ENCODE measurements at places on chromosomes 5 and 9. TPM values are rescaled to one million over a fixed set of nuclear protein-coding genes. Genes with fewer than 3 reads are reported as not detected.
A peak's percentile ranks its signal among the peaks of the same experiment; 100 is the strongest.

The ORM1 gene
- total RNA-seq = not detected

DNA sequence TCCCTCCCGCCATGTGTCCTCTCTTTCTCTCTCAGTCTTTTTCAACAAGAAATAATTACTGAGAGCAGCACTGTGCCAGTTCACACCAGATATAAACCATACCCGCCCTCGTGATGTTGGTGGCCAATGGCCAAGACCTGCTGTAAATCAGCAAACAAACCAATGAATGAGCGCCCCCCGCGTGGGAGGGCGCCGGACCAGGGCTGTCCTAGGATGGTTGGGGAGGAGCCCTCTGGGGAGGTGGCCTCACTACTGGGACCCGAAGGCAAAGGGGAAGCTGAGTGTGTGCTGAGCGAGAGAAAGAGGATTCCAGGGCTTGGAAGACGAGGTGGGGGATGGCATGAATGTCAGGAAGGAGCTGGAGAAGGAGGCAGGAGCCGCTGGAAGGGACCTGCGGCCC, 51.2 kb upstream of the BARHL1 start:
- no peak for DNase-seq

The NUDCD2 gene
- 7.8 TPM for total RNA-seq

The LCN10 gene
- not detected for total RNA-seq

- no peak for DNase-seq
Observed at GRCh38 chr5:179415291-179416060, 70.2 kb upstream of the ADAMTS2 start.

DNA sequence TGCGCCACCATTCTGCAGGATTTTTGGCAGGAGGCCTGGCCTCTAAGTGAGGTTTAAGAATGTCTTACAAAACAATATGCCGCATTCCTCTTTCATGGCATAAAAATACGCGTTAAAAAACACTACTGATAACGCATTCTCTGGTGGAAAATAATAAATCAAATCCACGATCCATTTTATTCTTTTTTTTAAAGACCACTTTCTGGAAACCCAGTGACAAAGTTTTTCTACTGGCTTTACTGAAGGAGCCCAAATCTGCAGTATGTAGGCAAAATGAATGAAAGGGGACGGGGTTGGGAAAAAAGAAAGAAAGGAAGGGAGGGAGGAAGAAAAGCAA, 2.0 kb downstream of the SV2C start:
- no peak for DNase-seq

The BHMT2 gene
- total RNA-seq = 34.5 TPM

The SETD9 gene
- 9.3 TPM for total RNA-seq

GRCh38 chr9:90088856-90089255, 484.0 kb downstream of the GADD45G start:
- no peak for DNase-seq

The CARD19 gene
- total RNA-seq = 35.8 TPM

- DNase-seq = no peak
Observed at GRCh38 chr5:25544652-25545249, 900.0 kb upstream of the CDH10 start.

The C9orf50 gene
- not detected for total RNA-seq

DNA sequence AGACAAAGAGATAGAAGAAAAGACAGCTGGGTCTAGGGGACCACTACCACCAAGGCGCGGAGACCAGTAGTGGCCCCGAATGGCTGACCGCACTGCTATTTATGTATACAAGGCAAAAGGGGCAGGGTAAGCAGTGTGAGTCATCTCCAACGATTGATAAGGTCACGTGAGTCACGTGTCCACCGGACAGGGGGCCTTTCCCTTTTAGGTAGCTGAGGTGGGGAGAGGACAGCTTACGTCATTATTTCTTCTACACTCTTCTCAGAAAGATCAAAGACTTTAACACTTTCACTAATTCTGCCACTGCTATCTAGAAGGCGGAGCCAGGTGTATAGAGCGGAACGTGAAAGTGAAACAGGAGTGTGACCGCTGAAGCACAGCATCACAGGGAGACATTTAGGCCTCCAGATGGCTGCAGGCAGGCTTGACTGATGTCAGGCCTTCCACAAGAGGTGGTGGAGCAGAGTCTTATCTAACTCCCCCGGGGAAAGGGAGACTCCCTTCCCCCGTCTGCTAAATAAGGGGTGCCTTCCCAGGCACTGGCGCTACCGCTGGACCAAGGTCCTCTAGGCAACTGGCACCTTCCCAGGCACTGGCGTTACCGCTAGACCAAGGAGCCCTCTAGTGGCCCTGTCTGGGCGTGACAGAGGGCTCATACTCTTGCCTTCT, 6.1 kb upstream of the PRR16 start:
- peak; percentile 74 for DNase-seq

DNA sequence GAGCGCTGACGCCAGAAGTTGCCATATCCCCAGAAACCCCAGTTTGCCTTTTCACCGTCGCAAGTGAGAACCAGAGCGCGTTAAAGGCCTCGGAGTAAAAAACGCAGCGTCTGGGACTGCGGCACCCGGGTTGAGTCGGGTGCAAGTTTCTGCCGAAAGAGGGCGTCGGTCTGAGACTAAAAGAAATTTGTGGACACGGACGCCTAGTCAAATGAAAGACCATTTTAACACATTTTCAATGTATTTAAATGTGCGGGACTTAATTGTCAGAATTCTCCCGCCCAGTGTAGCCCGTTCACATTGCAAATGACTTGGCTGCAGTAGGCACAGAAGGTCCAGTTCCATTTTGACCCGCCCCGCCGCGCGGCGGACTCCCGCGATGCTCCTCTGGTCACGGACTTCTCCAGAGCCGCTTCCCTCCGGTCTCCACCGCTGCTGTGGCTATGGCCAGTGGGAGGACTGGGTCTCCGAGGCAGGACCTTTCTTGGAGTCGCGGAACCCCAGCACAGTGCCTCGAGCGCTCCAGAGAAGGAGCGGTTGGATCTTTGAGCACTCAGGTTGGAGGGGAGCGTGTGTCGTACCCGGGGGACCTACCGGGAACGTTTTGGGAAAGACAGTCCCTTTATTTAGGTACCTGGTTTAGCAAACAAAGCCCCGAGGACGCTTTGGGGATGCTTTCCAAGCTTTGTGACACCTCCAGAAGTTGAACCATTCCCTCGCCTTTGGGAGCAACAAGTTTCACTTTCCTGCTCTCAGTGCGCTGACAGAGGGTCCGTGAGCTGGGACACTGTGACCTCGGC, 1.2 kb upstream of the NPR3 start:
- peak; percentile 68 for DNase-seq

DNA sequence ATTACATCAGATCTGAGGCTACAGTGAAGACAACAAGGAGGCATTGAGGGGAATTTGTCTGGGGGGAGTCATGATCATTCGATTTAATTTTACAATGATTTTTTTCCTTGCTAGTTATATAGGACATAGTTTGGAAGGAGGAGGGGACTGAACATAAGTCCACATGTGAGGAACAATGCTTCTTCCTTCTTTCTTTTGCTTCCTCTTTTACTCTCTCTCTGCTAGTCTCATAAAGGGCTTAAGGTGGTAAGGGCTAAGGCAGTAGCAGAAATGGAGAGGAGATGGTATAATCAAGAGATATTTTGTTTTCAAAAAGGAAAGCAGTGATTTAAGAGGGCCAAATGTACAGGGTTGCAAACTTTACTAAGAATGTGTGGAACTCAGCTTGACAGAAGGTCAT, 64.3 kb downstream of the GRIN3A start:
- no peak for DNase-seq

- no peak for DNase-seq
Observed at GRCh38 chr5:124524552-124525232, 221.7 kb downstream of the ZNF608 start.

GRCh38 chr9:19057033-19057432, 7.8 kb downstream of the RRAGA start:
- DNase-seq = no peak

DNA sequence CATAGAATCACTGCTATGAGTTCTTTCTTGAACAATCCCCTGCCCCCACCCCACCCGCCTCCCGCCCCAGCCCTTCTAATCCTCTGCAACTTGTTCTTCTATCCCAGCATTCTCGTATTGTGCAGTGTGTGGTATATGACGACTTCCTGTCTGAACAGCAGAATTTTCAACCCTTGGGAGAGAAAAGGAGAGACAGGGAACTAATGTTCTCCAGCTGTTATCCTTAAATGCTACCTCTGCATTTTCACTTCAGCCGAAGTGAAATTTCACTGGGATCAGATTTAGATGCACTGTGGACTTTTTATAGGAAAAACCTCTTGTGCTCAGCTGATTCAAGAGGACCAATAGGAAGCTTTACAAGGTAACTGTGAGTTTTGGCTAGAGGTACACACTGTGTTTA, 2.2 kb downstream of the FBXL7 start:
- peak; percentile 50 for DNase-seq

- DNase-seq = peak; percentile 89
Observed at GRCh38 chr9:129702589-129703520, 37.4 kb downstream of the PRRX2 start.
